ENCODE measurements at places on chromosomes 13 and 19.

- DNase-seq: no peak
Measured at GRCh38 chr13:66673401-66673800, 556.7 kb downstream of the PCDH9 start.

GRCh38 chr13:102697929-102698648, 3.2 kb upstream of the METTL21C start:
- DNase-seq: no peak

GRCh38 chr19:42397263-42398166, 7.4 kb upstream of the CNFN start:
- DNase-seq: no peak

- no peak for DNase-seq
Measured at GRCh38 chr13:109180905-109181425, 551.6 kb downstream of the MYO16 start.

GRCh38 chr13:40254394-40254793, 412.0 kb downstream of the FOXO1 start:
- no peak for DNase-seq

GRCh38 chr13:43373400-43373799, 350.0 kb downstream of the DNAJC15 start:
- no peak for DNase-seq

DNA sequence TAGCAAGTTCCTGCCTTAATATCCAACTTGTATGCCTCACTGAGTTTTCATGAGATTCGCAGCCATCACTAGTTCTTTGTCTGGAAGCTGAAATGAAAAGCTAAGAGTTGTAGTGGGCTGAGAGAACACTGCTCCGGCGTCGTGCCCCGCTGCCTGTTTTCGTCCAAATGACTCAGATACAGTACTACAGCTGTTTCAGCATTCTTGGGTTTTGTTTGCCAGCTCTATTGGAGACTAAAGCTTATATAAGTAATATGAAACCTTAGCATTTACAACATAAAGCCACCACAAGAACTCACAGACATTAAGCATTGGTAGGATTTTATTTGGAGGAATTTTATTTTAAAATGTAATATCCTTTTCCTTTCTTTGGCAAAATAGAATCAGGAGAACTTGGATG, 299.7 kb downstream of the DLEU7 start:
- DNase-seq: no peak

DNA sequence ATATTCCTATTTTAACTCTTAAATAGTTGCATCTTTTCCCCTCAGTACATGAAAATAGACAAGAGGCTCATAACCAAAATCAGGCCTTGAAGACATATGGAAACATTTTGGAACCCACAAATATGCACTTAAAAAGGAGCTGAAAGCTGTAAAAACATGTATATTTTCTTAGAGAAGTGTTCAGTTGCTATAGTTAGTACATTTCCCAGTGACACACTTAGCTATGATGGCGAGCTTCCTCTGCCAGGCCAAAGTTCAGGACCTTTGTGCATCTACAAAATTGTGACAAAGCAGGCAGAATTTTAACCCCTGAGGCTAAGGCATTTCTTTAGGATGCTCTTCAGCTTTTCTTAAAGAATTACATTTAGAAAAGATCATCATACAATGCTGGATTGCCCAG, 54.5 kb downstream of the RCBTB2 start:
- DNase-seq: no peak

DNA sequence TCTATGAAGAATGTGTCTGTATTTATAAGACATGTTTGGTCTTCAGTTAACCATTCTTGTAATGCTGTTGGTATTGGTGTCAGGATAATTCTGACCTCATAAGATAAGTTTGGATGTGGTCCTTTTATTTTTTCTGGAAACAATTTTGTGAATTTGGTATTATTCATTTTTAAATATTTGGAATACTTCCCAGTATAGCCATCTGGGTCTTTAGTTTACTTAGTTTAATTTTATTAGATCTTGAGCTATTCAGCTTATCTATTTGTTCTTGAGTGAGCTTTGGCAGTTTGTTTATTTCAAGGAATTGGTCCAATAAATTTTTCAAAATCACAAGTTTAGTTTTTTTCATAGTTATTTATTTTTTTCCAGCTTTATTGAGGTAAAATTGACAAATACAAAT, 335.4 kb upstream of the PCDH20 start:
- no peak for DNase-seq

GRCh38 chr19:2289714-2290435, 7.9 kb upstream of the PEAK3 start:
- DNase-seq: no peak

GRCh38 chr19:7554990-7555864, 19.7 kb downstream of the PNPLA6 start:
- DNase-seq: no peak

GRCh38 chr19:3324405-3324856, 42.0 kb upstream of the NFIC start:
- DNase-seq: no peak

DNA sequence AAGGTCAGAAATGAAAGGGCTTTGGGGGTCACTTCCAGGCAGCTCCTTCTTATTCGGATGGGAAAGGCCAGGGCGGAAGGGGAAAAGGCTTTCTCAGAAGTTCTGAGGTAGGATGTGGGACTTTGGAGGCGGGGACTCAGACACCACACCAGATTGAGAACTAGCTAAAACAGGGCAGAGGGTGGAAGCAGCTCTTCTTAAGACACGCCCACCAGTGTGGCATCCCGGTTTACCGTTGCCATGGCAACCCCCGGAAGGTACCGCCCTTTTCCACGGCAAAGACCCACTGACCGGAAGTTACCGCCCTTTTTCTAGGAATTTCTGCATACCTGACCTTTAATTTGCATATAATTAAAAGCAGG, 3.8 kb upstream of the LILRA5 start:
- no peak for DNase-seq

- DNase-seq: no peak
Measured at GRCh38 chr13:48890391-48890790, 85.3 kb upstream of the FNDC3A start.

- DNase-seq: no peak
Measured at GRCh38 chr19:35788205-35788960, 13.0 kb downstream of the ARHGAP33 start.

DNA sequence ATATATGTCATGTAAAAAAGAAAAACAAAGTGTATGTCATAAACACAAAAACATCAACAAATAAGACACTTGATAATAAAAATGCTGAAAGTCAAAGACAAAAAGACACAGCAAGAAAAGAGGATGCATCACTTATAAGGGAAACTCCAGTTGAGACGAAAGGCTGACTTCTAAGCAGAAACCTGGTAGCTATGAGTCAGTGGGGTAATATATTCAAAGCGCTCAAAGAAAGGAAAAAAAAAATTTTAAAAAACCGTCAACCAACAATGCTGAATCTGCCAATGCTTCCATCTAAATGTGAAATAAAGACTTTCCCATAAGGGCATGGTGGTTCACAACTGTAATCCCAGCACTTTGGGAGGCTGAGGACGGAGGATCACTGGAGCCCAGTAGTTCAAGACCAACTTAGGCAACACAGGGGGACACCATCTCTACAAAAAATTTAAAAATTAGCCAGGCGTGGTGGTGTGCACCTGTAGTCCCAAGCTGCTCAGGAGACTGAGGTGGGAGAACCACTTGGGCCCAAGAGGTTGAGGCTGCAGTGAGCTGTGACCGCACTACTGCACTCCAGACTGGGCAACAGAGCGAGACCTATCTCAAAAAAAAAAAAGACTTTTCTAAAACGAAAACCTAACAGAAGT, 24.0 kb downstream of the USP12 start:
- no peak for DNase-seq

DNA sequence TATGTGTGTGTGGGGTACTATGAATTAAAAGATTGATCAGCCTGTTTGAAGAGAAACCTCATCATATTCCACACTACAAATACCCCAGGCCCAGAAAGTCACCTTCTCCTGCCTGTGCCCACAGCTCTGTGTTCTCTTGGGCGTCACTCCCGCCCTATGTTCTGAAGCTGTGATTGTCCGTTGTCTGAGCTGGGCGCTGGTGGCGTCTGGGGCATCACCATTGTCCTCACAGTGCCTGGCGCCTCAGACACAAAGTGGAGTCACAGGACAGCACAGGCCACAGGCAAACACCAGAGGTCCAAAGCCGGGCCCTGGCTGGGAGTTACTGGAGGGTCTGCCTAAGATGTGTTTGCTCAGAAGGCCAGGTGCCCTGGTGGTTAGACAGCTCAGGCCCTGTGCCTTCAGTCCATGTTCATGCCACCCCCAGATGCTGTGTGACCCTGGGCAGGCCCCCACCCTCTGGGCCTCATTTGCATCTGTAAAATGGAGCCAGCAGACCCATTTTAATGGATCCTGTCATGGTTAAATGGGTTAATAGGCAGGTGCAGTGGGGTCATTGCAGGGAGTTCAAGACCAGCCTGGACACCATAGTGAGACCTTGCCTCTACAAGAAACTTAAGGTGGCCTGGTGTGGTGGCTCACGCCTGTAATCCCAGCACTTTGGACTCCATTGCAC, 34.5 kb downstream of the DNM2 start:
- DNase-seq: no peak

- no peak for DNase-seq
Measured at GRCh38 chr13:41765813-41766212, 195.1 kb downstream of the VWA8 start.

DNA sequence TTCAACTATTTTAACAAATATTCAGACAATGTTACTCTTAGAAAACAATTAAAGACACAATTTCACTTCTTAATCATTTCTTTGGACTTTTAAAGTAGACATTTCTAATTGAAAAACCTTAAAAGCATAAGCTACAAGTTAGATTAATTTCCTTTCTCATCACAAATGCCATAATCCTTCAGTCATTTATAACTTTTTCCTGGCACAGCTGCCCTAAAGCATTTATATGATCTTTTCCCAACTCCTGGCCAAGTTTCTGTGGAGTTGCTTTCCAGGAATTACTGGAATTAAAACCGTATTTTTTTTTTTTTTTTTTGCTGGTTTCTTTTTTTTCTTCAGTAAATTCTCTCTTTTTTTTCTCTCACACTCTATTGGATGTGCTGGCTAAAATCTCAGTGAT, 615.9 kb downstream of the TBC1D4 start:
- DNase-seq: no peak

DNA sequence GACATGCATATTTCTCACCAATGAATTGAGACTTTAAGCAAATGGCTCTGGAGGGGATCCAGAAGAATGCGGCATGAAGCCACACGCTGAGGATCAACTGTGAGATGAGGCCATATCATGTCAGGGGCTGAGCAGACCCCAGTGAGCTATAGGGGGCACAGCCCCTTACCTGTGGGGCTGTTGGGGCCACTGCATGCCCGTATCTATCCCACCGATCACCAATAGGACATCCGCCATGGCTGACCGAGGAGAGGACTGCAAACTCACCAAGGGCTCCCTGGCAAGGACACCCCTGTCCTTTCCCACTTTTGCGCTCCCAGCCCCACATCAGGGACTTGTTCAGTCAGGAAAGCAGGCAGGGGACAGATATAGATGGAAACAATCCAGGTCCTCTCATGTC, 78.0 kb downstream of the SERP2 start:
- DNase-seq: no peak

DNA sequence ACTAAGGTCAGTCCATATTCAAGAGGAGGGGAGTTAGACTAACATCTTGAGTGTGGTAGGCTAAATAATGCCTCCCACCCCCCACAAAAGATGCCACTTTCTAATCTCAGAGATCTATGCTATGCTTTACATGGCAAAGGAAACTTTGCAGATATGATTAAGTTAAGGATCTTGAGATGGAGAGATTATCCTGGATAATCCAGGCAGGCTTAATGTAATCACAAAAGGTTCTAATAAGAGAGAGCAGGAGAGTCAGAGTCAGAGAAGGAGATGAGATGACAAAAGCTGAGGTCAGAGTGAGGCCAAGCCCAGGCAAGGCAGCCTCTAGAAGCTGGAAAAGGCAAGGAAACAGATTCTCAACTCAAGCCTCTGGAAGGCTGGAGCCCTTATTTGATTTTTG, 1011.6 kb downstream of the PCDH9 start:
- DNase-seq: no peak

DNA sequence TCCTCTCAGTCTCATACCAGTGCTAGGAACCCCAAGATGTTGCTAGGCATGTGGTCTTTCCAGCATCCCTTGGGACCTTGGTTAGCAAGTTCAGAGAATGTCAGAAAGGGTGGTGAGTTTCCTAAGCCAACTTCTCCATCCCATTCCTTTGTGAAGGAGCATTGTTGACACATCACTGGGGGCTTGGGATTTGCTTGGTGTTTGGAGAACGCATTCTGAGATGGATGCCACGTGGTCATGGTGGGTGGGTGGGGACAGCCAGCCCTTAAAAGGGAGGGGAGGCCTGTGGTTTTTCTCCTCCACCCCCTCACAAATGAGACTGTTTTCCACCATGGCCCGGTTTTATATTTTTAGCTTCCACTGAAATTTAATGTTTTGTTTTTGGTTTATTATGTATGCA, 83.3 kb upstream of the ZNF536 start:
- no peak for DNase-seq

DNA sequence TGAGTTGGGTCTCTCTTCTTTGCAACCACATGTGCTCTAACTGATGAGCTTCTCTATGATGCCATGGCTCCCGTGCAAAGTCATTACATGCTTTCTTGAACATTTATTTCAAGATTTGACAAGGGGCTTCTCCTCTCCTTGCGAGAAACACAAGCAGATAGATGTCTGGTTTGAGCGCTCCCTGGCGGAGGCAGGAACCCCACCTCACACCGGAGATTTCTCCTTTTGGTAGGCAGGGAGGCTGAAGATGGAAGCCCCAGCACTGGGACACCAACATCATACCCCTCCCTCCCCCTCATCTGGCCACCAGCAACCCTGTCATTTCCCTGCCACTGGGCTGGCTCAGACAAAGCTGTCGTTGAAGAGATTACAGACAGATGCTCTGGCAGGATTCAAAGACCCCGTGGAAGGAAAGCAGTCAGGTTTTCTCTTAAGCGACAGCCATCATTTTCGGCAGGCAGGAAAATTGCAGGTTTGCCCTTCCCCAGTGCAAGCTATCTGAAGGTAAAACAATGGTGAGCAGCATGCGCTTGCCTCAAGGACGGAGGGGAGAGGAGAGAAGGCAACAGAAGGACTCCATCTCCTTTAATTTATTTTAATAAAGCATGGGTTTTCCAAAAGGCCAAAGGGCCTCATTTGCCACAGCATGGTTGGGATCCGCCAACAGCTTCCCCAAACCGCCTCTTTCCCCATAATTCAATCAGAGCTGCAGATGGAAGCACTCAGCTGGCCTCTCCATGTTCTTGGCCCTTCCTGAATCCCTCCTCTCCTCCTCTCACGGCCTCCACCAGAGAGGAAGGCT, 344.1 kb upstream of the TSHZ3 start:
- DNase-seq: no peak

- DNase-seq: no peak
Measured at GRCh38 chr19:3857449-3858003, 11.3 kb downstream of the ZFR2 start.

DNA sequence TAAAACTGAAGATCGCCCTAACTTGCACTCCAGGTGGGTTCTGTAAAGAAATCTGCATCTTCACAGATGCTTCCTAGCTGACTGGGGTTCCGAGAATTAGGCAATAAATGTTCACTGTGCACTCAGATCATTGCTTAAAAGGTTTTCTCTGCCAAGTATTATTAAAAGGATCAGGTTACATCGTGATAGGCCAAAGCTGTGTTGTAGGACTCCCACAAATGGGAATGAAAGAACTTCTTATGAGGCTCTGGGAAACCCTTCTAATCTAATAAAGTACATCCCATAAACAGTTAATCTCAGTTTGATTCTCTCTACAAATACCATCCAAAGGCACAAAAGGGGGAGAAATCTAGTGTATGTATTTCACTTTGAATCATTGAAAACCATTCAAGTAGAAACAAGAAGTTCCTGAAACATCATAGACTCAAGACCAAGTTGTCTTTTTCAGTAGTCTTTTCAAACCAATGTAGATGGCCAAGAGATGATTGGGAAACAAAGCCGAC, 7.1 kb upstream of the POU4F1 start:
- DNase-seq: no peak

Measured in NCI-H2081 (cell line).